ENCODE measurements at places on chromosomes 3 and 15. TPM values are rescaled to one million over a fixed set of nuclear protein-coding genes. Genes with fewer than 3 reads are reported as not detected.
A peak's percentile ranks its signal among the peaks of the same experiment; 100 is the strongest.

The KLHL6 gene
- not detected for total RNA-seq

The GPR27 gene
- total RNA-seq, result not detected

The GOLGA6B gene
- not detected for total RNA-seq

- no peak overlapping the region for H3K27ac ChIP-seq
- no peak overlapping the region for H3K4me3 ChIP-seq
These were observed 34.8 kb downstream of the ATG7 start for GRCh38 chr3:11306817-11307589.

- H3K36me3 ChIP-seq, result peaks cover 62% of the 10 kb centered on the region
- peak overlapping the region; percentile 56 for H3K4me3 ChIP-seq
- peaks cover 11% of the 10 kb centered on the region for H3K4me1 ChIP-seq
- no peak for DNase-seq
- no peaks in the 10 kb centered on the region for H3K27me3 ChIP-seq
These were observed 2.5 kb downstream of the RCCD1 start for GRCh38 chr15:90957031-90957790.

DNA sequence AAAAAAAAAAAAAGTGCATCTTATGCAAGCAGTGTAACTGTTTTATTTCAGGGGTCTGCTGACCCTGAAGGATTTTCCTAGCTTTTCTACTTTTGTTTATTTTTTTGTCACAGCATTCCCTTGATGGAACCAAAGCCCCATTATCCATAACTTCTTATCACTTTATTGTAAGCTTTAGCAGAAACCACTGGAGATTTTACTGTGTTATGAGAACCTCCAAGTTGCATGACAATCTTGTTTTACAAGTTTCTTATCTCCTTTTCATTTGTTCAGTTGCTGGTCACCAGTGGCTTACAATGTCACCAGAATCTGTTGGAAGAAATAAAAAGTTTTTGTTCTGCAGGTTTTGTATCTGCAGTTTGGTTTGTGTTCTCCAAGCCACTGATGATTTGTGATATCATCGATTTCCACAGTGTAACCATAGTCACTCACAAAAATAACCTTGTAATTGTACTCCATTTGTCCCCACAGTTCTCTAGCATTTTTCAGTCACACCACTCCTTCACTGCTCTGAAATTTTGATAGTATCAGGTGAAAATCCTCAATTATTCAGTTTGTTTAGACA, 660.0 kb downstream of the RBMS3 start:
- H3K4me1 ChIP-seq, result 0 out of 2 replicates have a peak, but pooled peaks cover 4% of the 10 kb centered on the region
- H3K36me3 ChIP-seq, result no peaks in the 10 kb centered on the region
- no peak overlapping the region for H3K27ac ChIP-seq
- H3K4me3 ChIP-seq, result no peak overlapping the region

- no peak overlapping the region for H3K4me3 ChIP-seq
- H3K36me3 ChIP-seq, result no peaks in the 10 kb centered on the region
- DNase-seq, result no peak
- no peaks in the 10 kb centered on the region for H3K4me1 ChIP-seq
These were observed 247.1 kb downstream of the CHST2 start for GRCh38 chr3:143366672-143367071.
